ENCODE measurements at places on chromosomes 6 and 20.

GRCh38 chr6:7763881-7764280 lies 38.0 kb downstream of the BMP6 start:
- DNase-seq: no peak

DNA sequence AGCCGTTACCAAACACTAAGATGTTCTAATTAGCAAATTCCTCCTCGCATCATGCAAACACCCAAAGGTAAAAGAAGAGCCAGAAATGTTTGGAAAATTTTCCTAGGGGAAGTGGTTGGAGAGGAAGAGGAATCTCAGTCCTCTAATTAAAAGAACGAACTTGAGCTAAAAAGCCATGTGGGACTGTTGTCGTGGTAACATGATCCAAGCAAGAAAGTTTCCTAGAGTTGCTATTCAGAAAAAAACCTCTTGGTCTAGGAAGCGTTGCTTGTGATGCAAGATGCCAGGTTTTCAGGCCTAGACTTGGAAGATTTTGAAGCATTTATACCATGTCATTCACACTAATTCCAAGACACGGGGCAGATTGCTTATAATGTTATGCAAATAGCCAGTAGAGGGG lies 106.8 kb upstream of the DOK5 start:
- no peak for DNase-seq

GRCh38 chr20:24660651-24661050 lies 191.2 kb downstream of the SYNDIG1 start:
- no peak for DNase-seq

DNA sequence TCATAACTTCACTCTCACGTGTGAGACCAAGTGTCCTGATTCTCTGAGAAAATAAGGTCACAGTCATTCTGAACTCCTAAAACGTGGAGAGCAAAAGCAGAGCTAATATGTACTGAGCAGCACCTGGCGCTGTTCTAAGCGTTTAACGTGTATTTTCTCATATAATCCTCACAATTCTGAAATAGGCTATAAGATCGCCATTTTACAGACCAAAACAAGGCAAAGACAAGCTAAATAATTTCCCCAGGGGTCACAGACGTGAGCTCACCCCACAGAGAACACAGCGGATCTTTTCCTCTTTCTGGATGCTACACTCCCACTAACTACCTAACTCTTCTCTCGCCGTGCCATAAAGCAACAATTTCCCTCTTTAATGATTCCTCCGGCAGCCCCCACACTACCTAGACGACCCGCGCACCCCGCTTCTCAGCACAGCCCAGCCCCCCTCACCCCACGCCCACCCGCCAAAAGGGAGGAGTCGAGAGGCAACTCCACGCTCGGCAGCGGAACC lies 636 bp downstream of the SUPT3H start:
- no peak for DNase-seq

DNA sequence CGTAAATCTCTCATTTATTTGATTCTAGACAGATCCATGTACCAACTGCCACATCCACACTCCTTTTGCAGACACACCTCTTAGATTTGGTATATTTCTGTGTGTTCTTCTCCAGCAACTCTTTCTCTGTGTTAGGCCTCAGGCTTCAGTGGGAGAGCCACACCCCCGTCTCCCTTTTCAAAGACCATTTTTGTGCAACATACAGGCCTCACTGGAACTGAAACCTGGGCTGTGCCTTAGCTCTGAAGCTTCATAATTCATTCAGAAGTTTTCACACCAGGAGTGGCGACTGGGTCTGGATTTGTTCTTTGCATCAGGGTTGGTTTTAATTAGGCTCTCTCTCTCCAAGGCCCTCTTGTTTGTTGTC lies 170.2 kb downstream of the THBS2 start:
- no peak for DNase-seq

GRCh38 chr6:112618849-112619248 lies 271.7 kb downstream of the RFPL4B start:
- no peak for DNase-seq

GRCh38 chr20:52172392-52173047 lies 19.1 kb downstream of the ZFP64 start:
- peak; percentile 35 for DNase-seq

GRCh38 chr6:30171677-30172471 lies 8.5 kb downstream of the TRIM15 start:
- DNase-seq: no peak

GRCh38 chr6:158808442-158808833 lies 10.7 kb downstream of the EZR start:
- DNase-seq: no peak

DNA sequence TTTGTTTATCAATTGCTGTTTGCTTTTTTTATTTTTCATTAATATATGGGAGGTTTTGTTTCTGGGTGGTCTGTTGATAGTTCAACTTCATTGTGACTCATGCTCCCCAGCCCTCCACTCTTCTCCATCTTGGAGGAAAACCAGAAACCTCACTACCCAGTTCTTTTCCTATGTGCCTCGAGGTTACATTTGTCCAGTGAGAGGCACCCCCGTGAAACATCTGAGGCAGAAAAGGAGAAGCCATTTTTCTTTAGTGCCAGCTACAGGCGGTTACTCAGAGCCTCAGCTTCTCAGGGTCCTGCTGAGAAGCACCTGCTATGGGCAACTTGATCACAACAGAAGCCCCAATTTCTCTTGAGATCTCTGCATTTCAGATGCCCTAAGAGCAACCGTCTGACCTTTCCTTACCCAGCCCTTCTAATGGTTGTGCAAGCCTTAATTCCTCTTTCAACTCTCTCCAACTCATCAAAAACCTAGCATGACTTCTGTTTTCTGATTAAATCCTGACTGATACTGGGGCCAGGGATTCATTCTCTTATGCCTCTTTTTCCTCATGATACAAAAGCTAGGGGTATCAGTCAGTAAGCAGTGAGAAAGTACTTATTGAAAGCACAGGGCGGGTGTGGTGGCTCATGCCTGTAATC lies 144.6 kb downstream of the ELOVL4 start:
- no peak for DNase-seq

- no peak for DNase-seq
These were observed 80.6 kb upstream of the EYA4 start for GRCh38 chr6:133160536-133160935.

DNA sequence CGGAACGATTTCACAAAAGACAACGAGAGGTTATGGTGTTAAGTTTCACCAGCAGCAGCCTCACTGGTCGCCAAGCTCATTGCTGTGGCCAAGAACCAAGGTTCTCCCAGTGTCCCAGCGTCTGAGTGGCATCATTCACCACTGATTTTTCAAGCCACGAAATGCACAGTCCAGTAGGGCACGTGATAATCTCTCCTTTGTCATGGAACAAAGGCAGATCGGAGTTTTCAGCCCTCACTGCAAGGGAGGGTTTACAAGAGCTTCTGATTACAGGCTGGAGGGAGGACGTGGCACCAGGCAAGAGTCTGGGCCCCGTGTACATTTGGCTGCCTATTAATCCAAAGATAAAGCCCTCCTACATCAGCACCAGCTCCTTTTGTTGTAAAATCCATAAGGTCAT lies 2.0 kb downstream of the CD24 start:
- DNase-seq: no peak

GRCh38 chr6:28901831-28902230 lies 22.0 kb downstream of the TRIM27 start:
- DNase-seq: no peak

DNA sequence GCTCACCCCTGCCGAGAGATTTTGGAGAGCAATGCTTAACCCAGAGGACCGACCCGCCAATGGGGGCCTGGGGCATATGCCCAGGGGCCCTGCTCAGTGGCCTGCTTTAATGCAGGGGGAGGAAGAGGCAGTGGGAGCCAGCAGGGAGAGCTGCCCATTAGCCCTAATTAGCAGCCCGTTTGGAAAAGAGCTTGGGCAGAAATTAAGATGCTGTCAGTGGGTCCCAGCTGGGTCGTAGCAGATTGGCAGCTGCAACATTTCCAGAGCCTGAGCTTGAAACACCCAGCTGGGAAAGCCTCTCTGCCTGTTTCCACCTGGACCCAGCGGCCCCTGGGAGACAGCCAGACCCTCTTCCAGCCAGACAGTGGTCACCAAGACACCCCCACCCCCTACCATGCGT lies 39.5 kb downstream of the CD40 start:
- DNase-seq: no peak

DNA sequence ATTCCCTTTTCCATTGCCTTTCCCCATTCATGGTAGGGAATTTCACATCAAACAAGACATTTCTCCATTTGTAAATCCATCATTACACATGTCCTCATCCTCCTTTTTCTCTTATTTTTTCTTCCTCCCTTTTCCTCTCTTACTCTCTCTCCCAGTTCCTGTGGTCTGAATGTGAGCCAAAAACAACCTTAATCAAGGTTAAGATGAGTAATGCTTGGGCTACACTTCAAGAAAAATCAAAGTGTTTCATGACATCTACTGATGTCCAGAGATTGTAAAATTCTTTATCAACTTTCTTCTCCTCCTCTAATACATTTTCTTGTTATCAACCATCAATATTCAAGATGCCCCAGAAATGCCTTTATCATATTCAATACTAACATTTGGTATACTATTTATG lies 208.0 kb upstream of the PRND start:
- DNase-seq: no peak

DNA sequence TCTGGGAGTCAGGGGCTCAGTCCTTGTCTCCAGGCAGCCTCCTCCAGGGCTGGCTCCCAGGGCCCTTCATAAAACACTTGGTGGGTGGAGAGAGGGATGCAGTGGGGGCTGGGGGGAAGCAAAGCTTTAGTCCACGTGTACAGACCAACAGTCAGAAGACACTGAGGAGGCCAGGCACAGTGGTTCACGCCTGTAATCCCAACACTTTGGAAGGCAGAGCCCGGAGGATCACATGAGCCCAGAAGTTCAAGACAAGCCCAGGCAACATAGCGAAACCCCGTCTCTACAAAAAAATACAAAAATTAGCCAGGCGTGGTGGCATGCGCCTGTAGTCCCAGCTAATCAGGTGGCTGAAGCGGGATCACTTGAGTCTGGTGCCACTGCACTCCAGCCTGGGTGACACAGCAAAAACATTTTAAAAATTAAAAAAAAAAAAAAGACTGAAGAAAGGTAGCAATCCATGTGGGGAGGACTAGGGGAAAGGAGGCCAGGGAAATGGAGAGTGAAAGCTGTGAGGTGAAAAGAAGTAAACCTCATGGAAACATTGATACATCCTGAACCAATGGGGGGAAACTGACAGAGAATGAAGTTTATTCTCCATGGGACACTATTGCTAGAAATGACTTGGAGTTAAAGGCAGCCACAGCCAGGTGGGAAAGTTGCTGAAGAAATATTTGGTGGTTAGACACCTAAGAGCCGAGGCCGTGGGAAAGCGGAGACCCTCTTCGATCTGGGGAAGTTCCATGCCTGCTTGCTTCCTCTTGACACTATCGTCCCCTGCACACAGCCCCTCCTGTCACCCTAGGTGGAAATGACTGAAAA lies 35.4 kb downstream of the PIM1 start:
- DNase-seq: no peak

- DNase-seq: no peak
These were observed 93.1 kb upstream of the TAB2 start for GRCh38 chr6:149224399-149224798.

- no peak for DNase-seq
These were observed 97.4 kb downstream of the PLCB4 start for GRCh38 chr20:9166153-9166780.

- no peak for DNase-seq
These were observed 15.3 kb downstream of the HCK start for GRCh38 chr20:32067234-32067821.

GRCh38 chr20:25605148-25605547 lies 18.7 kb downstream of the NANP start:
- no peak for DNase-seq

DNA sequence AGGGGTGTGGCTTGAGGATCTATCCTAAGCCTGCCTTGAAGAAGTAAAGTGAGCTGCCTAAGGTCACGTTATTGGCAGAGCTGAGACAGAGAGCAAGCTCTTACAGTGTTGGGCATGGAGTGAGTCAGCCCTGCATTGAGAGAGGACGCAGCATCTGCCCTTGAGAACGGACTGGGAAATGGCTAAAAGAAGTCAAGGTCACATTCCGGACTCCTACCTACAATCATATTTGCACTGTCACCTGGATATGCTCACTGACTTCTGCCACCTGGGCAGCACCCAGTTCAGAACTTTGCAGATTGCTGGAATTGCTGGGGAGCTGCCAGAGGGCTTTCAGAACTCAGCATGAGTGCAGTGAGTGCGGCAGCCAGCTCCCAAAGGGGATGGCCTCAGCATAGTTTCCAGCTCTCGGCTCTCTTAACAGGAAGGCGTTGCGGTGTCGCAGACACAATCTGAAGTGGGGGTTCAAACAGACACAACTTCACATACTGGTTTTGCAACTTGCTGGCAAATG lies 199.3 kb upstream of the SGK1 start:
- no peak for DNase-seq

GRCh38 chr20:7087803-7088202 lies 320.3 kb downstream of the BMP2 start:
- DNase-seq: no peak

DNA sequence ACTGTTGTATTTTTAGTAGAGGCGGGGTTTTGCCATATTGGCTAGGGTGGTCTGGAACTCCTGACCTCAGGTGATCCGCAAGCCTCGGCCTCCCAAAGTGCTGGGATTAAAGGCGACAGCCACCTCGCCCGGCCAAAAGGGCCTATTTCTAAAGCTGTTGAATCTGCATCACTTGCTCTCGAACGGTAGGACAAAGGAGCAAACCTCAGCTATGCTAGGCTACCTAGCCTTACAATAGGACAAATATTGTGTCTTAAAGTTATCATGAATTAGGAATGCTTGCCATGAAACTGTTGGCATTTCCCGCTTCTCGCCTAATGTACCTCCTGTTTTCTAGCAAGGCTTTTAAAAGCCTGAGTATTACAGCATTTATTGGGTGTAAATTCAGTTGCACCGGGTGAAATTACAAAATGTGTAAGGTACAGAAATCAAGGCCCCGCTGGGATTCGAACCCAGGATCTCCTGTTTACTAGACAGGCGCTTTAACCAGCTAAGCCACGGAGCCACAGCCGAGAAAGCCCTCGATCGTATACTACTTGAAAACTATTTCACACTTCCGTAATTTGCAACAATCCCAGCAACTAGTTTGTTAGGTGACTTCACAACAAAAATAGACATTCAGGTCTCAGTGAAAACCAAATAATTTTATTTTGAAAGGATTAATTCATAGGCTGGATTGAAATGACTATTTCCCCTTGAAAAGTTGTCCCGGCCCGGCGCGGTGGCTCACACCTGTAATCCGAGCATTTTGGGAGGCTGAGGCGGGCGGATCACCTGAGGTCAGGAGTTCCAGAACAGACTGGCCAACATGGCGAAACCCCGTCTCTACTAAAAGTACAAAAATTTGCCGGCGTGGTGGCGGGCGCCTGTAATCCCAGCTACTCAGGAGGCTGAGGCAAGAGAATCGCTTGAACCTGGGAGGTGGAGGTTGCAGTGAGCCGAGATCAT lies 211.6 kb upstream of the ZNF184 start:
- peak; percentile 79 for DNase-seq

GRCh38 chr20:22346716-22347115 lies 237.7 kb downstream of the FOXA2 start:
- DNase-seq: no peak

- no peak for DNase-seq
These were observed 7.4 kb downstream of the CEP85L start for GRCh38 chr6:118644007-118644406.

- no peak for DNase-seq
These were observed 116.9 kb downstream of the GMPR start for GRCh38 chr6:16355238-16355637.

GRCh38 chr6:128605961-128606360 lies 85.6 kb upstream of the PTPRK start:
- no peak for DNase-seq

GRCh38 chr20:9160331-9160730 lies 91.4 kb downstream of the PLCB4 start:
- DNase-seq: no peak
